ENCODE measurements at places on chromosomes 6 and 20.

GRCh38 chr20:25193843-25194242 lies 1.7 kb upstream of the ENTPD6 start:
- DNase-seq: no peak

DNA sequence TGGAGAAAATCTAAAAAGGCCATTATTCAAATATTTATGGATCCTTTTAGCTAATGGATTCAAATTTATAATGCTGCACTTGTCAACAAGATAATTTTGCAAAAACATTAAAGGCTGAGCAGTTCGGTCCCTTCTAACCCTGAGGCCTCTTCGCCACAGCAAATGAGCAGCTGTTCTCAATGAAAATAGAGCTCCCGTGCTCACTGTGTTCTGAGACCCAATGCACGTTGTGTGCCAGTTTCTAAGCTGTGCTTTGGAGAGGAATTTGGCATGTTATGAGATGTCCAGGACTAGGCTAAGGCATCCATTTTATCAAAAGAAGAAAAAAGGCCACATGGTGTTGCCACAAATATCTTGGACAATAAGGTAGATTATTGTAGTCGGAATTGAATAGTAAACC lies 220.1 kb upstream of the TSHZ2 start:
- no peak for DNase-seq

GRCh38 chr6:75113446-75113845 lies 92.4 kb downstream of the COL12A1 start:
- no peak for DNase-seq

- DNase-seq: no peak
Measured at GRCh38 chr20:19451923-19452295, 239.5 kb downstream of the SLC24A3 start.

DNA sequence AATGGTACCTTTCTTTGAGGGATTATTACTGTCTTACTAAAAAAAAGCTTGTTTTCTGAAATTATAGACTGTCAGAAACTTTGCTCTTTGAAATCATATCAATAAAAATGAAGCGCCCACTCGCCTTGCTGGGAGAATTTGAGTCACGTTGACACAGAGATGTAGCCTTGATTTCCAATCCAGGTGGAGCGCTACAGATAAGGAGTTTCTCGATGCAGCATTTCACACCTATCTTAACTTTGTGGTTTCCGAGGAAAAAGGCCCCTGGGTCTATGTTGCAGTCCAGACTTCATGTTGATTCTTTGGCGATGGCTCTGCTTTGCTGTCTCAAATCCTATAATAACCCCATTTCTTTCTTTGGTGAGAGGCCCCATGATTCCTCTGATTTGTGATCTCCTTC lies 158.1 kb upstream of the ARG1 start:
- DNase-seq: no peak

GRCh38 chr6:36242161-36242560 lies 27.7 kb upstream of the PNPLA1 start:
- no peak for DNase-seq
